ENCODE measurements at places on chromosomes 1 and 21.
A peak's percentile ranks its signal among the peaks of the same experiment; 100 is the strongest.

- no peak for DNase-seq
- no peaks in the 10 kb centered on the region for H3K4me1 ChIP-seq
- H3K4me3 ChIP-seq = no peak overlapping the region
- H3K36me3 ChIP-seq = no peaks in the 10 kb centered on the region
These were observed 210.7 kb upstream of the PTBP2 start for GRCh38 chr1:96510911-96511310.

DNA sequence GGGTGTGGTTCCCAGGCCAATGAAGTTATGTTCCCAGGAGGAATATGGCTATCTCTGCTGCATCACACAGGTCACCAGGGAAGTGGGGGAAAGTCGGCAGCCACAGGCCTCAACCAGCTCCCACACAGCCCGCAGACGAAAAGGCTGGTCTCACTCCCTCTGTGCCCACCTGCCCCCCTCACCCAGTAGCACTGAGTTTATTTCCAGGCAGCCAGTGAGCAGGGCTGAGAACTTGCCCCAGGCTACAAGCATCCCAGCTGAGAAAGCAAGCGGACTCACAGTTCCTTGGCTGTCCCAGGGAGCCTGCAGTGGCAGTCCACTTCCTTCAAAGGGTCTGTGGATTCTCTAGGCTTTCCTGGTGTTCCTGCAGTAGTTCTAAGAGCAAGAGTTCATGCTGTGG, 68.9 kb downstream of the SLC5A9 start:
- H3K27ac ChIP-seq = no peak overlapping the region
- H3K36me3 ChIP-seq = no peaks in the 10 kb centered on the region
- no peak overlapping the region for H3K4me3 ChIP-seq
- H3K27me3 ChIP-seq = no peaks in the 10 kb centered on the region
- no peaks in the 10 kb centered on the region for H3K4me1 ChIP-seq

GRCh38 chr1:30126848-30127247, 596.5 kb downstream of the MATN1 start:
- H3K27ac ChIP-seq = no peak overlapping the region
- DNase-seq = no peak

GRCh38 chr1:10860682-10861081, 64.2 kb upstream of the CASZ1 start:
- DNase-seq = peak; percentile 65
- H3K27ac ChIP-seq = no peak overlapping the region
- H3K27me3 ChIP-seq = peaks cover 5% of the 10 kb centered on the region
- H3K4me1 ChIP-seq = no peaks in the 10 kb centered on the region
- H3K4me3 ChIP-seq = no peak overlapping the region

DNA sequence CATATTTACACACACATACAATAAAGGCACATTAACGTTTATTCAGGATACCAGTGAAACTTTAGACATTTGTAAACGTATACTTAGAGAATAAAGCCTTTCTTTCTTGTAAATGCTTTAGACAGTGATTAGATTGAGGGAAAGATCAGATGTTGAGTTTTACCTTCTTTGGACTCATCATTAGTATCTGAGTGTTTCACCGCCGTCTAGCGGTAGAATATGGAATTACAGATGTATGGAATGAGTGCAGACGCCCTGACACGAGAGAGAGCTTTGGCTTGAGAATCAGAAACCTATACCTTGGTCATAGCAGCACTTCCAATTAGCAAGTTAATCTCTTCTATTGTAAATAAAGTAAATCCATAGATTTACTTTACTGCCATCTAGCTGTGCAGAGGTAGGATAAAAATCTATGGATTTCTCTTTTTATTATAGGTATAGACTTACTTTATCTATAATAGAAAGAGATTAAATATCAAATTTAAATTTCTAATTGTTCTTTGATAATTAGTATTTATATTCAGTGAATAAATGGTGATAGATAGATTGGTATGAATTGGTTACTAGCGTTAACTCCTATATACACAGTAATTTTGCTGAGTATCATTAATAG, 12.6 kb downstream of the FLG2 start:
- no peaks in the 10 kb centered on the region for H3K36me3 ChIP-seq
- no peaks in the 10 kb centered on the region for H3K4me1 ChIP-seq
- no peaks in the 10 kb centered on the region for H3K27me3 ChIP-seq
- no peak for DNase-seq
- no peak overlapping the region for H3K4me3 ChIP-seq
- no peak overlapping the region for H3K27ac ChIP-seq

- H3K27ac ChIP-seq = peak overlapping the region; percentile 14
- peaks cover 17% of the 10 kb centered on the region for H3K4me1 ChIP-seq
- no peaks in the 10 kb centered on the region for H3K27me3 ChIP-seq
- no peak for DNase-seq
These were observed 194.0 kb upstream of the SGIP1 start for GRCh38 chr1:66339944-66340343.

- H3K36me3 ChIP-seq = no peaks in the 10 kb centered on the region
- DNase-seq = no peak
- H3K27me3 ChIP-seq = no peaks in the 10 kb centered on the region
- H3K4me3 ChIP-seq = no peak overlapping the region
These were observed 77.9 kb downstream of the ZC3H11B start for GRCh38 chr1:219534991-219535390.

DNA sequence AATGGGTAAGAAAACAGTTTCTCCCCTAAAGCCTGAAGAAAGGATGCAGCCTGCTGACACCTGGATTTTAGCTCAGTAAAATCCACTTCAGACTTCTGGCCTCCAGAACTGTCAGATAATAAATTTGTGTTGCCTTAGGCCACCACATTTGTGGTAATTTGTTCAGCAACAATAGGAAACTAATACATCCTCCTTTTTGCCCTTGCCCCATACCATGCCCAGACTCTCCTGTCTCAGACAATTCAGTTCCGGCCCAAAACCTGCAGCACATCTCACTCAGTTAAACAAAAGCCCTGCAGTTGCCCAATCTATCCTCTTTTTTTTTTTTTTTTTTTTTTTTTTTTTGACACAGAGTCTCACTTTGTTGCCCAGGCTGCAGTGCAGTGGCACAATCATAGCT, 25.8 kb downstream of the SMIM12 start:
- H3K4me3 ChIP-seq = no peak overlapping the region
- H3K36me3 ChIP-seq = no peaks in the 10 kb centered on the region
- no peak overlapping the region for H3K27ac ChIP-seq

DNA sequence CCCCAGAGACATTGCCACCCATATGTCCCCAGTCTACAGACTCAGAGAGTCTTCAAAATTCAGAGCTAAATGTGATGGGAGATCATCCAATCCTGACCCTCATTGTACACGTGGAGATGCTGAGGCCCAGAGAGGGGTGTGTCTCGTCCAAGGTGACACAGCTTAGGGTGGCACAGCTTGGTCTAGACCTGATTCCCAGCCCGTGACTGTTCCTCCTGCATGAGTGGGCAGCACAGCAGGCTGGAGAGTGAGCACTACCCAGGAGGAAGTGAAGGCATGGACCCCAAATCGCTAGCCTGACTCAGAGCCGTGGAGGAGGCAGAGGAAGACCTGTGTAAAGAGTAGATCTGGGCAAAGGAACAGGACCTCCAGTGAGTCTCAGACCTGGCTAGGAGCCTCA, 16.4 kb downstream of the S100A7 start:
- peaks cover 17% of the 10 kb centered on the region for H3K27me3 ChIP-seq
- H3K4me3 ChIP-seq = no peak overlapping the region
- no peaks in the 10 kb centered on the region for H3K36me3 ChIP-seq
- H3K4me1 ChIP-seq = no peaks in the 10 kb centered on the region
- no peak for DNase-seq
- H3K27ac ChIP-seq = no peak overlapping the region

- DNase-seq = no peak
- H3K4me1 ChIP-seq = peaks cover 12% of the 10 kb centered on the region
- peaks cover 31% of the 10 kb centered on the region for H3K36me3 ChIP-seq
- no peaks in the 10 kb centered on the region for H3K27me3 ChIP-seq
- H3K4me3 ChIP-seq = no peak overlapping the region
- H3K27ac ChIP-seq = no peak overlapping the region
These were observed 1.2 kb upstream of the TNFRSF4 start for GRCh38 chr1:1215080-1215676.

DNA sequence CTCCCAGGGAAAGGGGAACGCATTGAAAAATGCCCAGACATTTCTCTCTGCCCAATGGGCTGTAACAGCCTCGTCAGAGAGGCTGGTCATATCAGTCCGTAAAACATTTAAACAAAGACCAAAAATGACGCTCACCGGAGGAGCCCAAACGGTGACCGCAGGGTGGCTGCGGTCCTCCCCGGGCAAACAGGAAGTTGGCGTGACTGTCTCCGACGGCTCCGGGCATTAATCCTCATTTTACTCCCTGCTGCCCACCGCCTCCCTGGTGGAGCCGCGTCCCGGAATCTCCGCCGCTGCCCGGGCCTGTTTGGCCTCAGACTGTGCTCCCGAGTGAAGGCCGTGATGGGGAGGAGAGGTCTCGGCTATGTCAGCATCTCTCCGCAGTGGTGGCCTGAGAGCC, 9.9 kb downstream of the PRDM16 start:
- no peak for DNase-seq
- peak overlapping the region; percentile 47 for H3K27ac ChIP-seq
- peaks cover 24% of the 10 kb centered on the region for H3K27me3 ChIP-seq
- H3K4me1 ChIP-seq = peaks cover 17% of the 10 kb centered on the region
- H3K36me3 ChIP-seq = no peaks in the 10 kb centered on the region

- H3K4me1 ChIP-seq = peaks cover 3% of the 10 kb centered on the region
- no peak overlapping the region for H3K4me3 ChIP-seq
- H3K27ac ChIP-seq = no peak overlapping the region
- H3K27me3 ChIP-seq = no peaks in the 10 kb centered on the region
These were observed 127.9 kb upstream of the SLC45A1 start for GRCh38 chr1:8189931-8190483.

DNA sequence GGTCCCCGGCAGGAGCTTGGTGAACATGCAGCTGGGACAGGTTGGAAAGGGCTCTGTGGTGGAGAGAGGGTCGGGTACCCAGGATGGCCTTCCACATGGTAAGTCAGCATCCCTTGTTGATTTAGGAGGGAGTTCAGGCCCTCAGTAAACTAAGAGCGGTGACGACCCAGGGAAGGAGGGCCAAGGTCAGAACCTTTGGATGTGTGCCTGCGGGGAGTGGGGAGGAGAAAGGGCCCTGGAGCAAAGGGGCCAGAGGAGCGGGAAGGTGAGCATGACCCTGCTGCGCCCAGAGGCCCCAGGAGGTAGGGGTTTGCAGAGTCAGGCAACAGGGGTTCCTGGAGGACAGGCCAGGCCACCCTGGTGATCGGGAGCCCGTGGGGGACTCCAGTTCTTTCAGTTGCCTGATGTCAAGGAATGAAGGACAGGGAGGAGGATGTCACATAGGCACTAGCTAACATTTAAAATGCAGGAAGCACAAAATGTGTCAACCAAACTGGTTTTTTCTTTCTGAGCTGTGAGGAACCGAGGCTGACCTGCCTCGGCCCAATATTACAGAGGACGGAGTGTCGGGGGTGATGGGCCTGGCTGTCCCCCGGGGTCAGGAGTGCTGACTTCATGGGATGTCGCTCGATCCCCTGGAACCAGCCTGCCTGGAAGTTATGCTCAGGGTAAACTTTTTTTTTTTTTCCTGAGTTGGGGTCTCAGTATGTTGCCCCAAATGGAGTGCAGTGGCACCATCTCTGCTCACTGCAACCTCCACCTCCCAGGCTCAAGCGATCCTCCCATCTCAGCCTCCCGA, 117.4 kb upstream of the SLC45A1 start:
- no peak for DNase-seq
- no peaks in the 10 kb centered on the region for H3K27me3 ChIP-seq
- H3K36me3 ChIP-seq = no peaks in the 10 kb centered on the region
- no peak overlapping the region for H3K27ac ChIP-seq

DNA sequence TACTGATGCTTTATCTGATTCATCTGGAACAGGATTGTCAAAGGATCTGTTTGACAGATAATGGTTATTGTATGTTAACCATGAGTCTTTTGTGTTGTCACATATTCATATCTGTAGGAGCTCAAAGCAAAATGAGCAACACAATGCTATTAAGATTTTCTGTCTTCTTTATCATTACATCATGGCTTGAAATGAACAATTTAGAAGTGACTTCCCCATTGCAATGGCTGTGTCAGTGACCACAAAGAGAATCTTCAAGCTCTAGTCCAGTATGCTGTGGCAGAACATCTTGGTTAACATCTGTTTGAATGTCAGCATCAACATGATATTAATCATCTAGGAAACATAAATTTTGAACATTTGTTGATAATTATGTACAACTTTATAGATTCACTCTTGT, 1148.5 kb downstream of the PLA2G4A start:
- no peak overlapping the region for H3K4me3 ChIP-seq
- no peaks in the 10 kb centered on the region for H3K27me3 ChIP-seq
- H3K27ac ChIP-seq = no peak overlapping the region
- no peaks in the 10 kb centered on the region for H3K4me1 ChIP-seq

Data from upper lobe of right lung (tissue), 1 donor.